Glutamatergic neuron (in vitro differentiated cells): ENCODE measurements at places on chromosomes 6 and 20.

DNA sequence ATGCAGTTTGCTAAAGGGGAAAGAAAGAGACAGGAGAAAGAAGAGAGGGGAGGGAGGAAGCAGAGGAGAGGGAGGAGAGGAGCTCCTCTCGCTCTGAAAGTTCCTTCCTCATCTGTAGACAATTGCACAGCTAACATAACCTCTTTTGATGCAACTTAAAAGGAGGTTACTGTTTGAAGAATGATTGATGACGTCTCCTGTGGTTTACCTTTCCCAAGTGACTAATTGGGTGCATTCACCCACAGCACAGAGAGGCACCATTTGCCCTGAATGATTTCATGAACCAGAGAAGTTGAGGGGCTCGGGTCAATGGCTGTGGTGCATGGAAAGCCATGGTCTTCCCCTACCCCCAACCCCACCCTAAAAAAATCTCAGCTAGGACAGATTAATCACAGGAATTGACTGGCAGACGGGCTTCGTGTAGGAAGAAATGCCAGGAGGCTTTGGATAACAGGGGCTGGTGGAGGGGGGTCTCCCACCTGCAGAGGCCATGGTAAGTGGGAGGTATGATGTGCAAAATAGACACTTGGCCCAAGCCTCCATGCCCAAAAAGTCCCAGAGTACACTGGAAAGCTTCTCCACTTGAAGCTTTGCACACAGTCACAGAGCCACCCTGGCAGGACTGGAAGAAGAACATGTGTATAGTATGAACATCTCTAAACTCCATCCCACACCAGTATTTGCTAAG is 213.7 kb downstream of the ANKRD60 start:
- no peak for DNase-seq

- DNase-seq: peak; percentile 93
Observed at GRCh38 chr6:32118782-32119628, 9.0 kb downstream of the ATF6B start.

DNA sequence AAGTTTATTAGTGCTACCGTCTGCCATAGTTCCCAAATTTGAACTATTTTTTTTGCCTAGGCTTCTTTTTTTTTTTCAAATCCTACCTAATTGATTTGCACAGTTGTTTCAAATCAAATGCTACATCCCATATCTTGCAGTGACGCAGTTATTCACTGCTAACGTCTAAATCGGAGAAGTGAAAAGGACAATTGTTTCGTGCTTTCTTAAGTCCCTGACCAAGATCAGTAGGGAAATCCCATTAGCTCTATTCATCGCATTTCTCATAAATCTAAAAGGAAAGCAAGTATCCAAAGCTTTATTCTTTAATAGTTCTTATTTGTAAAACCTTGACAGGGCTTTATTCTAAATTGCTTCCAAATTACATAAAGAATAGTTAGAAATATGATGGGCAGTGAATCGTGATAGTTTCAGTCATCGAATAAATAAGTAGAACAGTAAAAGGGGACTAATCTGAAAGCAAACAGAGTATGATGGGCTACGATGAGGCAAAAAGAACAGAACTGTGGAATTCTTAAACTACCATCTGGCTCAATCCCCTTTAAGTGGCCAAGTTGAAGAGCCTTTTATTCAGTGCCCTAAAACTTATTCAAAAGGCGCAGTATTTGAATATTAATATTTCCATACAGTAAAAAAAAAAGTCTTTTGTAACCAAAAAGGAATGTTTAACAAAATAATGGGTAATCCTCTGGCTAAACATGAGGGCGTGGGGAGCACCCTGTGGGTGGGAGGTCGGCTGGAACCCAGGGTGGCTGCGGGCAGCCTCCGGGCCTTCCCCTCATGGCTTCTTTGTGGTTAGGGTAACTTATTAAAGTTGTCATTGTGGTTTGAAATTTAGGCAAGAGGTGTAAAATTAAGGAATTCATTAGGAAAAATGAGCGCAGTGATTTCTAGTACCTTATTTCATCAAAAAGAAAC is 3.0 kb upstream of the ARID1B start:
- no peak for DNase-seq

DNA sequence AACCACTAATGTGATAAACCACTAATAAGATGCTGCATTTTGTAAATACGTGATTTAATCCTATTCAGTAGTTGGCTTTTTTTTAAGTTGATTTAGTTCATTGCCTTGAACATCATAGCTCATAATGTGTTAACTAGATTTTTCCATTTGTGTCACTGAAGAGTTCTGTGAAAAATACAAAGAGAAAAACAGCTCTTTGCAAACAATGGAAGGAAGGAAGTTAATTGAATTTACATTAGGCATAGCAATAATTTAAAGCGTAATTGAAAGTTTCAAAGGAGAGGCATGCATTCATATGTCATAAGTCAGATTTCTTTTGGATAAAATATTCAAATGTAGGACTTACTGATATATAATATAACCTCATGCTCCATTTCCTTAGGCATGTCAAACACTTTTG is 102.3 kb downstream of the TBC1D7 start:
- no peak for DNase-seq

DNA sequence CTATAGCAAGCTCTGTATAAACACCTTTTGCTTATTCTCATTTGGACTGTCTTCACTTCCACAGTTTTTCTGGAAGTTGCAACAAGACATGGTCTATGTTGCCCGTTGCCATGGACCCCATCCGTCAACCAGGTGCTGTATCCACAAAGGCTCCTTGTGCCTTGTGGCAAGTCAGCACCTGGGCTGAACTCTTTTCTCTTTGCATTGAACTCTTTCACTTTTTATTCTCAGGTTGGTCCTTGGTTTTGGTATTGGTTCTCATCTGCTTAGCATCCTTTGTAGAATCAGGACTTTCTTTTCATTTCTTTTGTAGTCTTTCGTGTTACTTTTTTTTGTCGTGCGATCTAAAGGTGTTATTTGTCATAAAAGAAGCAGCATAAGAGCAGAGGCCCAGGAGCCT is 5.0 kb upstream of the GSTA1 start:
- DNase-seq: no peak

DNA sequence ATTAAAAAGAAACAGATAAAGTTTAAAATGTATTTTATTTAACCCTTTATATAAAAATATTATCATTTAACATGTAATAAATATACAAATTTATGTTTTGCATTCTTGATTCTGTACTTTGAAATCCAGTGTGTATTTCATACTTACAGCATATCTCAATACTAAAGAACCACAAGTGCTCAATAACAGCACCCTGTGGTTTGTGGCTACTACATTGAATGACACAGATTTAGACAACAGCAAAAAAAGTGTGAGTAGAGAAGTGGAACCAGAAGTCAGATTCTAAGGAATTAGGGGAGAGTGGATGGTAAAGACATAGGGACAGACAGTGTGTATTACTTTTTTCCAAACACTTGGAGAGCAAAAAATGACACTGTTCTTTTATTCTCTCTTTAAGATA is 524.5 kb downstream of the BMP2 start:
- DNase-seq: no peak

DNA sequence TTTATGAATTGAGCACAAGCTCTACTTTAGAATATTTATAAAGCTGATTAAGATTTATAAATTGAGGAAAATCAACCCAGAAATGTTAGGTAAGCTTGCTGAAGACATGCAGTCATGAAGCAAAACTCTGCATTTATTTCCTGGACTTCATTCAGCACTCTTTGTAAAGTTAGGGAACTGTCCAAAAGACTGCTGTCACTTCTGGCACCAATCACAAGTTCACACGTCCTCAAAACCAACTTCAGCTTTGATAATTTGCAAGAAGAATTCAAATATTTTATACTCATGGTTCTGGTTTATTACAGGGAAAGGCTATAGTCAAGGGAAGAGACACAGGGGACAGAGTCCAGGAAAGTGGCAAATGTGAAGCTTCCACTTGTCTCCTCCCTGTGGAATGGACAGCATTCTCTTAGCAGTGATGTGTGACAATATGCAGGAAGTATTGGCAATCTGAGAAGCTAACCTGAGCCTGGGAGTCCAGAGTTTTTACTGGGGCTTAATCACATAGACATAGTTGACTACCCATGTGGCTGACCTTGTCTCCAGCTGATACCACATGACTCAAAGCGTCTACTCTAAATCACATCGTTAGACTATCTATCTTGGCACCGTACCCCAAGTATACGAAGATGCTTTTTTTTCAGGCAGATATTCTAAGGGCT is 85.4 kb downstream of the PPP1R14C start:
- DNase-seq: no peak

- no peak for DNase-seq
Observed at GRCh38 chr6:150806790-150807189, 58.7 kb upstream of the MTHFD1L start.

DNA sequence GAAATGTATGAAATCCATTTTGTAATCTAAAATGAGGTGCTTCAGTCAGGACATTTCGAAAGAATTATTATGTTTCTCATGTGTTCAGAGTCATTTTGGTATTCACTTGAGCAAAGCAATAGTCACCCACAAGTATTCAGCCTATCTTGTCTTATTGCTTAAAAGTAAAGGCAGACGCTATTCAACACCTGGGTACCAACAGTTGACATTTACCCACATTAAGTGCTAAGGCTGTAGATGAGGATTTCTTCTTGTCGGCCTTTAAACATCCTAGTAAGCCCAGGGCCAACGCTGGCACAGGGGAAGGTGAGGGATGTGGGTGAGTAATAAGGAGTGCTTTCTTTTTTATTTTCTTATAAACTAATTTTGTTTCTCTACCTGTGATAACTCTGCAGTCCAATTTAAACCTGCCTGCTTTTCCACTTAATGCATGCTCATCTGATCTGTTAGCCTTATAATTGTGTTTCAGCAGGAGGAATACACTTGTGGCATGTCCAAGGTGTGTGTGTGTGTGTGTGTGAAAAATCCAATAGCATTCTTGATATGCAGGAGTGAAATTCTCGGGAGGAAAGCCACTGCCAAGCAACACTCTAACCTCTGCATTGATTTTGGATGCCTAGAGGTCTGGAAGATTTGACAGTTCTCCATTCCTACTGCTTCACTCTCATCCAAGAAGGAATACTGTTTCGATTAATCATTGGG is 252.0 kb downstream of the SOX4 start:
- DNase-seq: no peak

- peak; percentile 24 for DNase-seq
Observed at GRCh38 chr6:122833021-122833491, 44.0 kb downstream of the SMPDL3A start.

DNA sequence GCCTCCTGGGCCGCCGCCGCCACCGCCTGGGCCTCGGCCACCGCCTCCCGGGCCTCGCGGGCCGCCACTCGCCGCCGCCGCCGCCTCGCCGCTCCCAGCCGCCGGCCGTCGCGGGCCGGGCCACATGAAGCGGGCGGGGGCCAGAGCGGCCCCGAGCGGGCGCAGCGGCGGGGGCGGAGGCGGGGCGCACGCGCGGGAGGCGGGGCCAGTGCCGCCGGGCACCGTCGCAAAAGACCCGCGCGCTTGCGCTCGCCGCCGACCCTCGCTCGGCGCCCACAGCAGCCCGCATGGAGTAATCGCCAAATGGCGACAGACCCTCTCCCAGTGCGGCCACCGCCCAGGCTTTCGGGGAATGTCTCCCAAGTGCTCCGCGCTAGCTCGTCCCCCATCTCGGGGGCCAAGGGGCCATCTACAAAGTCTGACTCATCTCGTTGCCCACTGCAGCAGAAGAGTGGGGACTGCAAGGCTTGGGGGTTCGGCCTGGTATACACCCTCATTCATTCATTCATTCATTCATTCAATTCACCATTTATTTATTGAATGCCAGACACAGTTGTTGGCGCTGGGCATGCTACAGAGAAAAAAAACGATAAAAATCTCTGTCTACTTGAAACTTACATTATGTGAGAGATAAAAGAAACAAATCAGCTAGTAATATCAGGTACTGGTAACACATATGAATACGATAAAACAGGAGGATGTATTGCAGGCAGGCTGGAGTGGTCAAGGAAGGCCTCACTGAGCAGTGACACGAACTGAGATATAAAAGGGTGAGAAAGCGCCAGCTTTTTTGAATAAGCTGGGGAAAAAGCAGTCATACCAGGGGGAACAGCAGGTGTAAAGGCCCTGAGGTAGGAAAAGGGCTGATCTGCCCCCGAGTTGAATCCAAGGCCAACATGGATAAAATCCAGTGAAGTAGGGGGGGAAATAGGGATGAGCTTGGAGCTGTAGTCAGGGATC is at the start of gene B4GALT5:
B4GALT5 (minus strand) TSS at position 126 of the 960 bp plus-strand sequence. CDS start 188 bp downstream, outside the sequence.
- peak; percentile 91 for DNase-seq

- DNase-seq: no peak
Observed at GRCh38 chr20:21684671-21685070, 20.8 kb upstream of the PAX1 start.

DNA sequence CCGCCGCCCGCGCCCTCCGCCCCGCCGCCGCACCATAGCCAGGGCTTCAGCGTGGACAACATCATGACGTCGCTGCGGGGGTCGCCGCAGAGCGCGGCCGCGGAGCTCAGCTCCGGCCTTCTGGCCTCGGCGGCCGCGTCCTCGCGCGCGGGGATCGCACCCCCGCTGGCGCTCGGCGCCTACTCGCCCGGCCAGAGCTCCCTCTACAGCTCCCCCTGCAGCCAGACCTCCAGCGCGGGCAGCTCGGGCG is 1.5 kb downstream of the FOXC1 start:
- DNase-seq: peak; percentile 66

DNA sequence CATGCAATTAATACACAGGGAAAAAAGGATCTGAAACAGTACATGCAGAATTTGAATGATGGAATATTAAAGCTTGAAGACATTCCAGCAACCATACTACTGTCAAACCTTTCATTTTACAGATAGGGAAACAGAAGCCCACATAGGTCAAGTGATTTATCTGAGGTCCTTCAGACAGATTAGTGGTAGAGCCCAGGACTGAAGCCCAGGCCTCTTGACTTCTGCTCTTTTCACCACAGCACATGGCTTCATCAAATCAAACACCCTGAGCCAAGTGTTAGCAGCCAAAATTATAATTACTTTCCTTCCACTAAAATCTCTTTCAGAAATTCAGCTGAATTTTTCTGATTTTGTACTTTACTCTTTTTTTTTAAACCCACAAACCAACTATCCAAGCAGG is 435.6 kb upstream of the RUNX2 start:
- no peak for DNase-seq

- DNase-seq: no peak
Observed at GRCh38 chr6:64985726-64986125, 721.3 kb downstream of the EYS start.
